ENCODE measurements at places on chromosomes 6 and 20. TPM values are rescaled to one million over a fixed set of nuclear protein-coding genes. Genes with fewer than 3 reads are reported as not detected.

CLIC5 gene
- total RNA-seq: not detected

DNA sequence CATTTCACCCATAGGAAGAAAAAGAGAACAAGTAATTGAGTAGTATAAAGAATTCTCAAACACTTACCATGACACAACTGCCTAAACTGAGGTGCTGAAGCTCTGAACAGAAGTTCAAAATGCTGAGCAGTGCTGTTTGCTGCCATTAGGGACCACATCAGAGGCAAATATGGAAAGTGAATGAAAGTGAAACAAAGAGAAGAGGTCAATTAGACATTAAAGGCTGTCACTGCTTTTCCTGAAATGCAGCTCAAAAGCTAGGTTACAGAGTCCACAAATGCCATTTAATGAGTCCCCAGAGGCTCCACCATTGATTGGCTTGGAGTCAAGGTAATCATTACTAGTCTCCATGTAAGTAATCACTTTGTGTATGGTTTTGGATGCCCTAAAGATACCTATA, 46.1 kb downstream of the POU3F2 start:
- DNase-seq: no peak

GRCh38 chr20:58224097-58224496, 4.4 kb downstream of the ANKRD60 start:
- no peak for DNase-seq

EYA4 gene
- 6.1 TPM for total RNA-seq

- DNase-seq: peak; percentile 85
Measured at GRCh38 chr6:27126815-27127537, 120.5 kb upstream of the PRSS16 start.

DNA sequence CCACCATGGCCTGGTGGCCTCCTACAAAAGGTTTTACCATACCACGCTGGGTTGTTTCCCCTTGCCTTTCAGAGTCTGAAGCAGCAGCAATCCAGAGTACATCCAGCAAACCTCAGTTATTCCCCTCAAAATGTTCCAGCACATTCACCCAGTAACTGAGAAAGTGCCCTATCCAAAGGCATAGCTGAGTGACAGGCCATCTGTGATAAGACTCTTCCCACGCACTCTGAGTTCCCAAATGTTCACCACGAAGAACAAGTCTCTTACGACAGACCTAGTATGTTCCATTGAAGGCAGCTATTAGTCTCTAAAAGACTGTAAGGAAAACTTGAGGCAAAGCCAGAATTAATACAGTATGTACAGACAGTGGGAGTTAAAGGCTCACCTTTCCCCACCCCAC, 31.6 kb upstream of the C20orf144 start:
- no peak for DNase-seq

DNA sequence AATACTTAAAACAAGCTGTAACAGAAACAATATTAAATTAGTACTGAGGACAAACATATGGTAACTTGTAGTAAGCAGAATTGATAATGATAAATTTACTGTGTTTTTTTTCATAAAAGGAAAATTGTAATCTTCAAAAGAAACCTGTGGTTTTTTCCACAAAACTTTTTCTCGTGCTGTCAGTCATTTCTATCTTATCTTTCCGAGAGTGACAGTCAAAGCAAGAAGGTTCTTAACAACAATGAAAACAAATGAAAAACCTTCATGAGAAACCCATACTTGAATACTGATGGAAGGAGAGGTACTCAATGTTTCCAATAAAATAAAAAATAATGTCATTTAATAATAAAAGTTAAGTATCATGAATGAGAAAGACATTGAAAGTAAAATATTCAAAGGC, 174.0 kb downstream of the TBC1D32 start:
- no peak for DNase-seq

MEP1A gene
- total RNA-seq: not detected

DNA sequence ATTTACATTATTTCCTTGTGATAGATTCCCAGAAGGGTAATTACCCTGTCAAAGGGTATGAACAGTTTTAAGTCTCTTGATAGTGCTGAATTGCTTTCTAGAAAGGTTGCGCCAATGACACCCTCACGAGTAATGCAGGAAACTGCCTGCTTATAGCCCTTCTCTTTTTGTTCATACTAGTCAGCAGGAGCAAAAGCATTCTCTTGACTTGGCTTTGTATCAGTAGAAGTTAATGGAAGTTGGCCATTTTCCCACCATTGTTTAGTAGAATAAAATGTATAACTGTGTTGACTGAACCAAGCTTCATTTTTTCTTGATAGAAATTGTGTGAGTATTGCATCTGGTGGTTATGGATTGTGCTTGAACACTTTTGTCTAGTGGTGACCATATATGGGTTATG, 100.1 kb downstream of the FARS2 start:
- peak; percentile 59 for DNase-seq

MTFR2 gene
- total RNA-seq: 5.7 TPM

DNA sequence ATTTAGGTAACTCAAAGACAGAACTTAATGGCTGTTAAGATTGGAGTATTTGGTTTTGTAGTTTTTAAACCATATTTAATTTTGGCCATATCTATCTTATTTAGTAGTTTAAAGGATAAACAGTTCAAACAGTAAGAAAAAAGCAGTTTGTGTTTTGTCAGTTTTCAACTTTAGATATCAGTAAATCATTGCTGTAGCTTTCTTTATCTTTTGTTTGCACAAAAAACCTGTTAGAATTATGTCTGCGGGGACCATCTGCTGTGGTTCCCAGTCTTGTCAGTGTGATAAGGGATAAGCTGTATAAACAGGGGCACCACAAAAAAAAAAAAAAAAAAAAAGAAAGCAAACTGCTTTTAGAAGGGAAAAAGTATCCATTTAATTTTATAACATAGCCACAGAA, 40.9 kb downstream of the CDKAL1 start:
- DNase-seq: no peak

DNA sequence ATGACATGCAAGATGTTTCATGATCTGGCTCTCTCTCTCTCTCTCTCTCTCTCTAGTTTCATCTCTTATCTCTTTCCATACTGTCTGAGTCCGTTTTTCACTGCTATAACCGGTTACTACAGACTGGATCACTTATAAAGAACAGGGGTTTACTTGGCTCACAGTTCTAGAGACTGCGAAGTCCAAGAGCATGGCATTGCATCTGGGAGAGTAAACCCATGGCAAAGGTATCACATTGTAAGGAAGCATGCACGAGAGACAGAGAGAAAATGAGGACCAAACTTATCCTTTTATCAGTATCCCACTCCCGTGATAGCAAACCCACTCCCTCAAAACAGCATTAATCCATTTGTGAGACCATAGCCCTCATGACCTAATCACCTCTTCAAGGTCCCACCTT, 7.2 kb upstream of the AGPAT4 start:
- DNase-seq: no peak

GRCh38 chr20:2045101-2045500, 51.2 kb upstream of the PDYN start:
- DNase-seq: no peak

DNA sequence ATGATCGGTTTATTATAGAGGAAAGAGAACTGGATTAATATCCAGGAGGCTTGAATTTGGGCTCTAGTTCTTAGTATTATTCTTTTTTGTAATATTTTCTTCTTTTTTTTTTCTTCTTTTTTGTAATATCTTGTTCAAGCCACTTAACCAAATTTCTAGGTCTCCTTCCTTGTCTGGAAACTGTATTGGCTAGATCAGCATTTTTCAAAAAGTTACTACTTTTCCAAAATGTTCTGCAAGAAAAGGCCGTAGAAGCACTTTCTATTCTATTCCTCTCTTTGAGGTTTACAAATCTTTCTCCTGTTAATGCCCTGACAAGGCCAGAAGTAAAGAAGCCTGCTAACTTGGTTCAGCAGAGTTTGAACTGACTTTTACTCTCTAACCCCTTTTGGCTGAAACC, 12.0 kb downstream of the BMP6 start:
- no peak for DNase-seq

GRCh38 chr6:44366781-44367180, 20.7 kb upstream of the CDC5L start:
- no peak for DNase-seq

DNA sequence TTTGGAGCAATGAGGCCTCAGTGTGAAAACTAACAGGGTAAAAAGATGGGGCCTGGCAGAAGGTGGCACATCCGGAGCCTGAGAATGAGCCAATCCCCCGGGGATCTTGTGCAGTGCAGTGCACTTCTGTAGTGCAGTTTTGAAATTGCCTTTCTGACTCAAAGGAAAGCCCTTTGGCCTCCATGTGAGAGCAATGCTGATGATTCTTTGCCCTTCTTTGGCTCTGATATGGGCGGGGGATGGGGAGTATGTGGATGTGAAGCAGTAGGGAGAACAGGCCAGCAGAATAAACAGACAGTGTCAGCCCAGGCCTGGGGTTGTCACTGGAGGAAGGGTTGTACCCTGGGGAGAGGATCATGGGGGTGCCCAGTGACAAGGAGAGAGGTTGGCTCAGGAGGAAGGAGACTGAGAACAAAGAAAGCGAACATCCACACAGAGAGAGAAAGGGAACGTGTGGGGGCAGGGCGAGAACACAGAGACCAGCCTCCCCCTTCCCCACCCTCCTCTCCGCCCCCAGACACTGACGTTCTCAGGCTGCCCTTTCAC, 351.2 kb downstream of the CDC5L start:
- peak; percentile 93 for DNase-seq

LAMA2 gene
- total RNA-seq: 6.7 TPM

TRIM27 gene
- 56.2 TPM for total RNA-seq

DNA sequence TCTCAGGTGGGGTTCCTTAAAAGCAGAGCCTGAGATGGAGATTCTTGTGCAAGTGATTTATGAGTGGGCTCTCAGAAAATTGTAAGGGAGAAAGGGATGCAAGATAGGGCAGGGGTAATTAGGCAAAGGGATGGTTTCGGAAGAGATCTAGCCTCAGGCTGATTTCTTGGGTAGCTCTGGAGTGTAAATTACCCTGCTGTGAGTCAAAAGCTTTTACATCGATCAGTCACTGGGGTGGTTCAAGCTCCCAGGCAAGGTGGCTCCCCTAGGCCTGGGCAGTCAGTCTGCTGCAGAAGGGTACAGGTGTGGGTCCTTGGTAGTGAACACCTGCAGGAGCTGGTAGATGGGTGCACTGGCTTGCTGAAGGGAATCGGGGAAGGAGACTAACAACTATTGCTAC, 11.1 kb upstream of the PM20D2 start:
- DNase-seq: no peak

DNA sequence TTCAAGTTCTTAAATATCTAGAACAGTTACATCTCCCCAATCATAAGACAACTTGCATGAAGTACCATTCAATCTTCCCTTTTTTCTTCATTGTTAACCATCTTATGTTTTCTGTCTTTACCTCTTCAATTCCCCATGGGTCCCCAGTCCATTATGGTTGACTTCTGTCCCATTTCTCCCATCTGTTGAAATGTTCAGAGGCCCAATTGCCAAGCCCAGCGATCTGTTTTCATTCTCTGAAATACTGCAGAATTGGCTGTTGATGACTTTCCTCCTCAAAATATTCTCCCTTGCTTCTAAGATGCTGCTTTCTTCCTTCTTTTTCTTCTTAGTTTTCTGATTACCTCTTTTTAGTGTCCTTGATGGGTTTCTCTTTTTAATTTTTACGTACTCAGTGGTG, 26.0 kb downstream of the DSTN start:
- DNase-seq: no peak

- DNase-seq: no peak
Measured at GRCh38 chr6:146878952-146879340, 280.2 kb downstream of the ADGB start.

GRCh38 chr6:164167873-164168405, 753.4 kb downstream of the QKI start:
- no peak for DNase-seq

DNA sequence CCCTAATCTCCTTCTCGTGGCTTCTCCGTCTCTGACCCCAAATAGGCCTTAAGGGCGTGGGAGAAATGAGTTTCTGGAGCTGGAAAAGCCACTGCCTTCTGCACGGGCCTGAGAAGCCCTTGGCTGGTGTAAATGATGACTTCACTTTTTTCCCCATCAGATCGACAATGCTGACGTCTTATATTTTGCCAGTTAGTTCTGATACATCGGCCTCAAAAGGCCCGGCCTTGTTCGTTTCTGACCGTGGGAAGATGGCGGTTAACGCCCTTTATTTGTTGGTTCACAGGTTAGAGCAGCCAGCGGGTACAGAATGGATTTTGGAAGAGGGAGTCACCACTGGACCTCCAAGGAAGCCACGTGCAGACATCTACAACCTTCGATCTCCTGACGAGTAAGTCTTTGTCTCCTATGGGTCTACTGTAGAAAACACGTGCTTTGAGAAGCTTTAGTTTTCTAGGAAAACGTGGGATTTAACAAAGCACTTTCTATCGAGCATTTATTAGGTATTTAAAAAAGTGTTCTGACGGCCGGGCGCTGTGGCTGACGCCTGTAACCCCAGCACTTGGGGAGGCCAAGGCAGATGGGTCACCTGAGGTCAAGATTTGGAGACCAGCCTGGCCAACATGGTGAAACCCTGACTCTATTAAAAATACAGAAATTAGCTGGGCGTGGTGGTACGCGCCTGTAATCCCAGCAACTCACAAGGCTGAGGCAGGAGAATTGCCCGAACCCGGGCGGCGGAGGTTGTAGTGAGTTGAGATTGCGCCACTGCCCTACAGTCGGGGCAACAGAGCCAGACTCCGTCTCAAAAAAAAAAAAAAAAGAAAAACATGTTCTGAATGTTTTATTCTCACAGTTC, 1.2 kb upstream of the ZNFX1 start:
- DNase-seq: peak; percentile 35

DNA sequence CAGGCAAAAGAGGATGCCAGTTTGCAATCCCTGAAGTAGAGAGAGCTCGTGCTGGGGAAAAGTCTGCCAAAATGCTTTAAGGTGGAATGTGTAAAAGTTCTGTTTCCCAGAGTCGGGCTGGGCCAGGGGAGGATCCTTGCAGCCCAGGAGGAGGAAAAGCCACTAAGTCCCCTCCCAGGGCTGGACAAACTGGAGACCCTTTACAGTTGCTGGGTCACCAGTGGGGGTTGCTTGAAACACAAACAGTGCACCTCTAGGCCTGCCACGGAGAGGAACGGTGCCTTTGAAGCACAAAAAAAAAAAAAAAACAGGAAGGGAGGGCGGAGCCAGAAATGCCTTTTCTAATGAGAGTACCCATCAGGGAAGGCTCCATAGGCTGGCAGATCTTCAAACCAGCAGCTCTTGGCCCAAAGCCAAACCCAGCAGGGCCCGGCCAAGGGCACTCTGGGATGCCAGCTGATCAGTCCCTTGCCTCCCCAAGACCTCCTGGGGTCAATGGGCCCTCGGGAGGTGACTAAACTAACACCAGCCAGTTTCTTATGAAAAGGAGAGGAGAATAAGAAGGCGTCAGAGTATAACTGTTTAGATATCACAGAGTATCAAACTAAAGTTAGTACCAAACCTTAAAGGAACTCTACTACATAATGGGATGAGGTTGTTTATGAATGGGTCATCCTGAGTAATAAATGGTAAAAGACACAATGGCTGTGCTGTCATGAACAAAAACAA, 23.7 kb downstream of the HLA-A start:
- peak; percentile 81 for DNase-seq

USP49 gene
- total RNA-seq: 1.1 TPM

DNA sequence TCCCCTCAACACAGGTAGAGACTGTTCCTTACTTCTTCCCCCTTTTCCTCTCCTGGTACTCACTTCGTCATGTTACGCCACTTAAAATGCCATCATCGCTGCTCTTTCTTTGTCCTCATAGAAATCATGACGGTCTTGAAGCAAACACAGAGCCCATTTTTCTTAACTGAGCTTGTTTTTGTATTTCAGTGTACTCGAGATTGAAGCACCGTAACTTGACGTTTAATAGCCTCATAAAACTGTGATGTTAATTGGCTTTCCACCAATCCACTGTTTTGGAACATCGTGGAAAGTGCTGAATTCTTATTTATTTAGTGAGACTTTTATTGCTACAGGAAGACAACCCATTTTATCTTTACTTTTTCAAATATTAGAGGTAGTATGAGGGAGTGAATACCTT, 38.7 kb downstream of the DUSP22 start:
- no peak for DNase-seq

FAM162B gene
- total RNA-seq: 0.26 TPM
